ENCODE measurements at places on chromosomes 12 and 14.

- no peak for DNase-seq
Measured at GRCh38 chr12:132238488-132238854, 90.9 kb downstream of the GALNT9 start.

- no peak for DNase-seq
Measured at GRCh38 chr14:105077649-105077995, 12.4 kb upstream of the GPR132 start.

DNA sequence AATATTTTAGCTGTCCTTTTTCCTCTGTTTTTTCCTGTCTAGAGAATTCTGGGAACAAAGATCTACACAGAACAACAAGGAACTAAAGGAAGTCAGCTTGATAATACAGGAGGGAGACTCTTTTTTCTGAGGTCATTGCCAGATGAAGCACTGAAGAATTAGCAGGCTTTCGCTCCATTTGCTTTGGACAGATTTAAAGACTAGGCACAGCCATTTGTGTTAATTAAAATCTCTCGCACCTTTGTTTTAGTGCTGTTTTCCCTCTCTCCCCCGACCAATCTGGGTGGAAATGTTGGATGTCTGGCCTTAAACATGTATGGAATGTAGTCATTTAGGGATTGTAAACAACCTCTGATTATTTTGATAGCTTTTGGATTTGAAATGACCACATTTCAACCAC, 9.6 kb upstream of the GPHN start:
- DNase-seq = peak; percentile 24

DNA sequence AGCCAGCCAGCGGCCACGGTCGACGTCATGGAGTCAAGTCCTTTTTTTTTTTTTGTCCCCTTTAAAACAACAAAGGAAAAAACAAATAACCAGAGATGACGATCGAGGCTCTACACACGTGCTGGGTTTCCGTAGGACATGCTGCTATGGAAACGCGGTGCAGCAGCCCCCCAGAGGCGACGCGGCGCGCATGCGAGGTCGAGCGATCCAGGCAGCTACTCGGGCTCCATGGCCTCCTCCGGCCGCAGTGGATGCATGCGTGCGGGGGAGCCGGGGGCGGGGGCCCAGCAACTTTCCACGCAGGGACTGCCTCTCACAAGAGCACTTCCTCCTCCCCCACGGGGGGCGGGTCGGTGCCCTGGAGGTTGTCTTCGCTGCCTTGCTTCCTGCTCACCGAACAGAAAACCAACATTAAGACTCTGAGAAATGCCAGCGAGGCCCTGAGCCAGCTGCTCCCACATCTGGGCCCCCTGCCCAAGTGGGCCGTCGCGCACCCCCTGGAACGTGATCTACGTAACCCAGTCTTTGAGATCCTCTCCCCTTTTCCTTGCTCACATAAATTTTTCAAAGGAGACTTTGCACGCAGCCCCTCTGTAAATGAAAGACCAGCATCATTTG, 30.7 kb downstream of the P2RX4 start:
- DNase-seq = no peak

DNA sequence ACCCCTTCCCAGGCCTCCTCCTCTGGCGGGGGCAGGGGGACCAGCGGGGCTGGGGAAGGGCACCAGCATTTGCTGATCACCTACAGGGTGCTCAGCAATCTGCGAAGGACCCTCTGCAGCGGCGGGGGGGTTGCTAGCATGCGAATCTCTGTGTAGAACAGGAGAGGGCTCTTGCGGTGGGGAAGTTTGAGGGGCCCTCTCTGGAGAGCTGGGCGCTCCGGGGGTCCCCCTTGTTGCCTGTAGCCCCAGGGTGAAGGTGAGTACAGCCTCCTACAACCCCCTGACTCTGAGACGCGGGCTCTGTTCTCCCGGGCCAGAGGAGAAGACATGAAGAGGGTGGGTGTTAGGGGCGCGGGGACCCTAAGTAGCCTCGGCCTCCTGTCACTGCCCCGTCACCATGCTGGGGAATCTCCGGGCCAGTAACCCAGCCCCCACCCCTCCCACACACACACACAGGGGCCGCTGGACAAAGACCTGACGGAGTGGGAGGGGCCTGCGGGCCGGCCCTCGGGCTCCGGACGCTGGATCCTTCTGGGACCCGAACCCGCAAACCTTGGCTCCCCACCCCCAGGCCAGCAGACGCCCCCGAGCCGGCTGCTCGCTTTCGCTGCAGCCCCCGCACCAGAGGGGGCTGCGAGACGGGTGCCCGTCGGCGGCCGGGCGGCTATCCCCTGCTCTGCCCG, 734 bp downstream of the FIGNL2 start:
- peak; percentile 22 for DNase-seq

DNA sequence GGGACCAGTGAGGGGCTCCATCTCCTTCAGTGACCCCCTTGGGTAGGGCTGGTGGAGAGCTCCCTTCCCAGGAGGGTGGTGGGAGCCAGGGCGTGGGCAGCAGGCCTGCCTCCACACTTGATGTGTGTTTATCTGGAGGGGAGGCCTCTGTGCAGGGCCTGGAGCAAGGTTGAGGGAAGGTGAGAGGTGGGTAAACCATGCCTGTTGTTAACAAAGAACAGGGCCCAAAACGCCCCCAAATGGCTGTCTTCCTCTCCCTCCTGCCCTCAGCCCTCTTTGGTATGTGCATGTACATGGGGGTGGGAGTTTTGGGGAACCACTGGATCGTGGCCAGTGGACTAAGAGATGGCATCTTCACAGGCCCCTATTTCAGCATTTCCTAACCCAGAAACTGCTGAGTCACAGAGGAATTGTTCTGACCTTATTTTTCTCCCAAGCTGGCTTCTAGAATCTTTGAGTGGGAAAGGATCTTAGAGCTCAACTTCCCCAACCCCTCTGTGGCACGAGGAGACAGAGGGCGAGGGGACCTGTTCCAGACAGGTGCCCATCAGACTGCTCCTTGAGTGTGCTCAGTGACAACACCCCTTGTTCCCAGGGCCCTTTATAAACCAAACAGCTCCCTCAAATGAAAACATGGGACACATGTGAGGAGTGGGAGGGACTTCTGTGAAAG, 3.6 kb downstream of the SLC48A1 start:
- peak; percentile 69 for DNase-seq

DNA sequence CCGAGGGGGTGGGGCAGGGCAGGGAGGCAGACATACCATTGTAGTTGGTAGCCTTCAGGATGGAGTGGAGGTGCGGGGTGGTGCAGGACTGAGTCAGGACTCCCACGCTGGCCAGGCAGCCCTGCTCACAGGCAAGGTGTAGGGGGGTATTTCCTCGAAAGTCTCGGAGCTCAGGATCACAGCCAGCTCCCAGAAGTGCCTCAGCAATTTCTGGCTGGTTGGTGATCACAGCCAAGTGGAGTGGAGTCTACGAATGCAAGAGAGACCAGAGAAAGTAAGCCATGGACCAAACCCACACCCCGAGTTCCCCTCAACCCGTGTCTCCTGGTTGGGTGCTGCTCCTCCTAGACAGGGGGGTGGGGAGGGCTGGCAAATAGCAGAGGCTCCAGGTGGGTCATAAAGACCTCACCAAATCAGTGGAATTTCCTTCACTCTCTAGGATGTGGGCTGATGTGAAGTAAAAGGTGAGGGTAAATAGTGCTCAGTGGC, 1.4 kb downstream of the NFKBIA start:
- no peak for DNase-seq

DNA sequence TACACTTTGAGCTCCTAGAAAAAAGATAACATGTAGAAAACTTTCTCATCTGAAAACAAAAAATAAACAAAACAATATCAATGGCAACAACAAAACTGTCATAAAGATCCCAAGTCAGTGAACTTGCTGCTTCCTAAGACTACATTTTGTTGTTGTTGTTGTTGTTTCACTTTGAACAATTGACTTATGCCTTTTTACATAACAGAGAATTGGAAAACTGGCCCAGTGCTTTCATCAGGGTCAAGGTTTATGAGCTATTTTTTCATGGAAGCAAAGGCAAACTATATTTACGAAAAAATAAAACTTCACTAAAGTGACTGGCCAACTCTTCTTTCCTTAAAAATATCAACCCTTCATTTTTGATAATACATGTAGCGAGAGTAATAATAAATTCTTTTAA, 6.3 kb downstream of the DCN start:
- DNase-seq = no peak

GRCh38 chr12:77953528-77954205, 123.0 kb downstream of the NAV3 start:
- no peak for DNase-seq

Data from EH (cell line).